ENCODE measurements at places on chromosomes 7 and 10. TPM values are rescaled to one million over a fixed set of nuclear protein-coding genes. Genes with fewer than 3 reads are reported as not detected.

Gene PILRA
- 3.1 TPM for total RNA-seq

Gene LLCFC1
- total RNA-seq = not detected

Gene GNAT3
- total RNA-seq = not detected

Gene SVOPL
- not detected for total RNA-seq

Gene PODXL
- total RNA-seq = 2.1 TPM

Gene MRPS24
- total RNA-seq = 45.2 TPM

DNA sequence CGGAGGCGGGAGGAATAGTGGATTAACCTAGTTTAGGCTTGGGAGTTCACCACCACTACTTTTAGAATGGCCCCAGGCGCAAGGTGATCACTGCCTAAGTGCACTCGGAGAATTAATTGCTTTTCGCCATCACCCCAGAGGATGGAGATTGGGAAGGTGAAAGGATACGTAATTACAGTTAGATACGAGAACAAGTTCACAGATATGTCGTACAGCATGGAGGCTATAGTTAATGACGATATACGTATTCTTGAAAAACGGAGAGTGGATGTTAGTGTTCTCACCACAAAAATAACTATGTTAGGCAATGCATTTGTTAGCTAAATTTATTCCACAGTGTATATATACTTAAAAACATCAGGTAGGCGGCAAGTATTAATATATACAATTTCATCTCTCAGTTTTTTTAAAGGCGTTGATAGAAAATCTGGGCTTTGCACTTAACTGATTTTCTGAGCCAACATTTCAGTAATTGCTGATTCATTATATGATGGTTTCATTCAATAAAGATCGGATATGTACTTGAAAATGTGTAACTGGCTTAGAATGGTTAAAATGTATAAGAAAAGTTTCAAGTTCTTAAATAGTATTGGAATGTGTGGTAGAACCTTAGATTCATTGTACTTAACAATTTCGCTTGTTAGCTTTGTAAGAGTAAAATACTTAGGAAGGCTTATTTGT lies 683 bp downstream of the CDC123 start:
- H3K4me3 ChIP-seq = peak overlapping the region; percentile 74
- H3K27me3 ChIP-seq = no peaks in the 10 kb centered on the region
- peak overlapping the region; percentile 91 for H3K27ac ChIP-seq
- H3K36me3 ChIP-seq = no peaks in the 10 kb centered on the region
- no peak for DNase-seq

DNA sequence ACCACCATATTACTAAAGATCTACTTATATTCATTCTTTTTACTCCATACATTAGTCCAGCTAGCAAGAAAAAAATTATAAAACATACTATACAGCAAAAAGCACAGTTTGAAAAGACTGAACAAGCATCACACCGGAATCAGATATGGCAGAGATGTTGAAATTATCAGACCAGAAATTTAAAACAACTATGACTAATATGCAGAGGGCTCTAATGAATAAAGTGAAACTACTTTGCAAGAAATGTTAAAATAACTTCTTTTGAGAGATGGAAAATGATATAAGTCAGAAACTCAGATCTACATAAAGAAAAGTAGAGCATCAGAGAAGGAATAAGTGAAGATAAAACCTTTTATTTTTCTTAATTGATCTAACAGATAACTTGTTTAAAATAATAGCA lies 50.9 kb downstream of the SGCE start:
- DNase-seq = no peak
- H3K27me3 ChIP-seq = no peaks in the 10 kb centered on the region
- no peaks in the 10 kb centered on the region for H3K4me1 ChIP-seq
- no peaks in the 10 kb centered on the region for H3K36me3 ChIP-seq
- H3K4me3 ChIP-seq = no peak overlapping the region
- no peak overlapping the region for H3K27ac ChIP-seq

GRCh38 chr7:139271718-139272628 lies 40.9 kb downstream of the UBN2 start:
- H3K4me1 ChIP-seq = no peaks in the 10 kb centered on the region
- H3K27ac ChIP-seq = no peak overlapping the region
- DNase-seq = no peak
- peaks cover 18% of the 10 kb centered on the region for H3K36me3 ChIP-seq
- H3K4me3 ChIP-seq = no peak overlapping the region

DNA sequence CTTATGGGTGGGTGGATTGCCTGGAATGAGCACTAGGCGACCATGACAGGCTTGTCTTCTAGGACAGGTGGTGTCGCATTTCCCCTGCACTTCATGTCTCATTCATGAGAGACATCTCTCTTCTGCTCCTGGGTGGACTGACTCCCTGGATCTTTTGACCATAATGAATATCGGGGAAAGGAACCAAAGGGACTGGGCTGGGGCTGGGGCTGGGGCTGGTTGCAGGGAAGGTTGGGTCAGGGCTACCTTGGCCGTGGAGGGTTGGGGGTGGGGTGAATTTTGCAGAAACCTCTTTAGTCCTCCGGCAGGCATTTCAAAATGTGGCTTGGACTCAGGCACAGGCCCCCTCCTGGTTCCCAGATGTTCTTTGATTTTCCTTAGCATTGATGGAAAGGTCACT lies 319.2 kb downstream of the ZNF716 start:
- H3K27me3 ChIP-seq = no peaks in the 10 kb centered on the region
- no peaks in the 10 kb centered on the region for H3K36me3 ChIP-seq
- no peaks in the 10 kb centered on the region for H3K4me1 ChIP-seq
- no peak overlapping the region for H3K4me3 ChIP-seq
- no peak for DNase-seq

DNA sequence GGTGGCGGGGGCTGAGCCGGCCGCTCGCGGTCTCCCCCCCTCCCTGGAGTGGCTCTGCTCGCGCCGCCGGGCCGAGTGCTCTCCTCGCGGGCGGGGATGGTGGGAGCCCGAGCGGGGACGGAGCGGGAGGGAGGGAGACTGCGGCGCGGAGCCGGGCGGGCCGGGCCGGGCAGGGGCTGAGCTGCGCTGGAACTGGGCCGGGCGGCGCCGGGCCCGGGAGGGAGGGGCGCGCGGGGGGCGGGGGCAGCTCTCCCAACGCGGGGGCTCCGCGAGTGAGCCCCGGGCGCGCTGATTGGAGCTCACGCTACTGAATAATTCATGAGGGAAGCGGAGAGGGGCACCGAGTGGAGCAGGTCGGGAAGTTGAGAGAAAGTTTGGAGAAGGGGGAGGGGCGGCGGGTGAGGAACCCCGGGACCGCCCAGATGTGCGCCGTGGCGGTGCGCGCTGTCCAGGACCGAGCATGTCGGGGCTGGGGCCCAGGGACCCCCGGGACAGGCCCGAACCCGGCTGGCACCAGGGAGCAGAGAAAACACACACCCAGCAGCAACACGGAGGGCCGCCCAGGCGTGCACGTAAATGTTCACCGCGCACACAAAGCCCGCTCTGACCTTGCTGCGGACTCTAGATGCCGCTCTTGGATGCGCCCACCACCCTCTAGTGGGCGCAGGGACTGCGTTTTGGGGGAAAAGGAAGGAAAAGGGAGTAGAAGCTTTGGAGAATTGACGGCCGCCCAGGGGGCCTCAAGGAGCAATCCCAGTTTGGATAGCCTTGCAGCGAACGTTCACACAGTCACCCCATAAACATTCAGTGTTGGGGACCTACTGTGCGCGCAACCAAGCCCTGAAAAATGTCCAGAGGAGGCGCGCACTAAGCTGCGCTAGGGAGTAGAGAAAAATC lies at the start of gene EPHB4:
Gene EPHB4 (minus strand): TSS at position 194 of the 897 bp plus-strand sequence. CDS start 493 bp downstream, outside the sequence.
- peak within 1 kb of the TSS; percentile 63 for H3K27ac ChIP-seq
- no peaks in the 10 kb centered on the region for H3K4me1 ChIP-seq
- peak; percentile 95 for DNase-seq
- H3K27me3 ChIP-seq = no peaks in the 10 kb centered on the region
- no peaks in the 10 kb centered on the region for H3K36me3 ChIP-seq
- peak within 1 kb of the TSS; percentile 84 for H3K4me3 ChIP-seq

DNA sequence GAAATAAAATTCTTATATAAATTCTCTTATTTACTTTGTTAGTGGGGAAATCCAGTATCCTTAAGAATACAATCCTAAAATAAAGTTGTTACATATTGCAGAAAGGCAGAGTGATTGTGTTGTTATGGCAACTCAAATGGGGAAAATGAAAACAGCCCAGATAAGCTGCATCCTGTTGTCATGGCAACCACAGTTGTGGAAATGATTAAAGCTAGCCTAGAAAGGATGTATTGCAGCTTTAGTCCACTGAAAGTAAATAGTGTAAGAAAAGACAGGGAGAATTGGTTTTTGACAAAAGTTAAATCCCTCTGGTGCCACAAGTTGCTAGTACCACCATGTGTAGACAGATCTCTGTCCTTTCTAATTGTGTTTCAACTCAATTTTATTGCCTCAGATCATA lies 43.2 kb downstream of the BTRC start:
- no peak overlapping the region for H3K4me3 ChIP-seq
- H3K27me3 ChIP-seq = no peaks in the 10 kb centered on the region
- no peak overlapping the region for H3K27ac ChIP-seq

DNA sequence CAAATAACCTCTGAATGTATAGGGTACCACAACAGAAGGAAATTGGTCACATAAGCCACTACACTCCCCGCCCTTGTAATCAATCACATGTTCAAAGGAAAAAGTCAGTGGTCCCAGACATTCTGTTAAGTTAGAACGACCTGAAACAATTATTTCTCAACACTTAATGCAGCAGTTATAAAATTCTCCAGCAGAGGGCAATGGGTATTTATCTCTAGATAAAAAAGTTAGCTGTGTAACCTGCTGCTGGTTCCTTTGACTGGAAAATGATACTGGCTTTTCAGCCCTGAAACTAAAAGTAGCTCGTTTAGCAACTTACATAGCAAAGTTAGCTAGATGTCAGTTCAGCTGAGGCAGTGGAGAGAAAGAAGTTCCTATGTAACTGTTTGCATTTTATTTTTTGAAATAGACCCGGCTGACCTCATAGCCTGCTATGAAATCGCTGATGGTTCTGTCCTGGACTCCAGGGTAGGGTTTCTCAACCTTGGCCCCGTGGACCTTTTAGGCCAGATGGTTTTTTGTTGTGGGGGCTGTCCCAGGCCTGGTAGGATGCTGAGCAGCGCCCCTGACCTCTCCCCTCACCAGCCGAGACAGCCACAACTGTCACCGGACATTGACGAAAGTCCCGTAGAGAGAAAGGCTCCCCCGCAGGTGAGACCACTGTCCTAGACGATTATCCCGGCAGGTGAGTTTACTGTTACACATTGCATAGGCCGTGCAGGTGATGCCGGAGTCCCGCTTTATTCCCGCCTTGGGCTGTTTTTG lies 40.2 kb upstream of the PROSER2 start:
- no peak for DNase-seq
- no peaks in the 10 kb centered on the region for H3K27me3 ChIP-seq
- H3K4me3 ChIP-seq = no peak overlapping the region
- peak overlapping the region; percentile 6 for H3K27ac ChIP-seq
- peaks cover 8% of the 10 kb centered on the region for H3K4me1 ChIP-seq

DNA sequence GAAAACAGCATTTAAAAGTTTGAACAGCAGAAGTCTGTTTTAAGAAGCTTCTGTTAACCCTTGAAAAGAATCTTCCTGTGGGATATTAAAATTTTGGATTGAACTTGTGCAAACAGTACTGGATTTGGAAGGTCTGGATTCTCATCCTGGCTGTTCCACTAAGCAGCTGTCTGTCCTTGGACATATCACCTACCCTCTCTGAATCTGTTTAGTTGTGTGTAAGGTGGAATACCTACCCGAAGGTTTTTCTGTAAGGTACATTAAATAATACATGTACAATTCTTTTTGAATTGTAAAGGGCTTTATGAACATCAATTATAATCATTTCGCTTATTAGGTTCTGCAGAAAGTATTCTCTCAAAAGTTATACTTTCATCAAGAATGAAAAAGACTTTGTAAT lies 2.2 kb downstream of the PDCD4 start:
- H3K36me3 ChIP-seq = no peaks in the 10 kb centered on the region
- peak overlapping the region; percentile 97 for H3K27ac ChIP-seq
- H3K4me3 ChIP-seq = peak overlapping the region; percentile 66
- no peaks in the 10 kb centered on the region for H3K4me1 ChIP-seq
